ENCODE measurements at places on chromosomes 12 and 14.

DNA sequence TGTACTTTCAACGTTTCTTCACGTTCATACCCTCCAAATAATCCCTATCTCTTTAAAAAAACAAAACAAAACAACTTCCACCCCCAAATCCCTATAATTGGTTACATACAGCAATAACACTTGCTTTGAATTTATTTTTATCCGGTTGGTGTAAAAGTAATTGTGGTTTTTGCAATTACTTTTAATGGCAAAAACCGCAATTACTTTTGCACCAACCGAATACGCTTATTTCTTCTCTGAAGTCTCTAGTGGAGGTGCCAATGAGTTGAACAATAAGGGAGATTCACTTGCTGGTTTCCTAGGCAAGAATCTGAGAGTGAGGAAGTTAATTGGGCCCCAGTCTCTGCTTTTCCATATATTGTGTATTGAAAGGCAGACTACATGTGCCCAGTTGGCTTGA is 133.3 kb downstream of the DACT1 start:
- no peak for DNase-seq

GRCh38 chr14:85530626-85531025 is 682 bp downstream of the FLRT2 start:
- no peak for DNase-seq

DNA sequence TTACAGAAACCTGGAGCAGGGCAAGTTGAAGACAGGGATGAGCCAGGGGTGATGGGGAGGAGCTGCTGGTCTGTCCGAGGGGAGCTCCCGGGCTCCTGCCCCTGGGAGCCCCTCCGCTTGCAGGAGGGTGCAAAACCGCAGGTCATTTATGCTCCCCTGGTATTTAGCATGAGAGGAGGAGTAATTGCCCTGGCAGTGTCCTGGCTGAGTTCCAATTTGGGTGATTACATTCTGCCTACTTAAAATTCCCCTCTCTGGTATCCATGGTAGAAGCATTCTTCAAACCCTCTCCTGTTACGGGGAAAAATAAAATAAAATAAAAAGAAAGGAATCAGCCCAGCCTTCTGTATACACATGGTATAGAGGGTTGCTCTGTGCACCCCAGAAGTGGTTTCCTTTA is 61.7 kb upstream of the VRK1 start:
- no peak for DNase-seq

GRCh38 chr12:25416516-25416915 is 136.6 kb downstream of the LMNTD1 start:
- no peak for DNase-seq

DNA sequence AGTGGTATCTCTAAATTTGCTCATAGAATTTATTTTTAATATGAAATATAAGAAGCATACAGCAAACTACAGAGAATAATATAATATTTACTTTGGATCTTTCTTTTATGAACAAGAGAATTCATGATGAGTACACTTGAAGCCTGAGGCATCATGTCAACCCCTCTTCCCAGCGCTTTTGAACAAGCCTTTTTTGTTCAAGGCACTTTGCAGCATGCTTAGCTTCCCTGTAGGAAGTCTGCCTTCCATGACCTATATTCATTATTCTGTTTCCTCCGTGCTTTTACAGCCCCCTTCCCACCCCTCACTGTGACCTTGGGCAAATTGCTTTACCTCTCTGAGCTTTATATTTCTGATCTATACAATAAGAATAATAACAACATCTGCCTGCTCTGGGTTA is 41.6 kb downstream of the SCN8A start:
- no peak for DNase-seq

GRCh38 chr12:57528176-57528575 is 5.6 kb downstream of the MBD6 start:
- no peak for DNase-seq

GRCh38 chr12:45703942-45704341 is 25.6 kb upstream of the ARID2 start:
- no peak for DNase-seq

GRCh38 chr14:100864206-100864605 is 38.3 kb downstream of the MEG3 start:
- DNase-seq, result no peak

DNA sequence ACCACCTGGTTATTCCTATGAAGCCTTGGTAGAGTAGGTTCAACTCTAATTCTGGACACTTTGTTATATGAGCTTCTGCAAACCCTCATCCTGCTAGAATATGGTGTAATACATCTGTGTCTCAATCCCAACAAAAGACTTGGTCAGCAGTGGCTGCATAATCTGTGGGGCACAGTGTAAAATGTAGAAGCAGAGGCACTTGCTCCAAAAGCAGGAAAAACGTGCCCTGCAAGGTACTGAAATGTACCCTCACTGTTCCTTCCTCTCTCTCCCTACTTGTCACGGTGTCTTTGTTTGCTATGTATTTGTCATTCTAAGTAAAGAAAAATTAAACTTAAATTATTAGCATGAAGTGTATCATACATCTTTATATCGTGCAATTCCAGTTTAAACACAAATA is 267.9 kb downstream of the BCL11B start:
- DNase-seq, result no peak

- DNase-seq, result no peak
Measured at GRCh38 chr12:110921262-110921661, 883 bp upstream of the MYL2 start.

DNA sequence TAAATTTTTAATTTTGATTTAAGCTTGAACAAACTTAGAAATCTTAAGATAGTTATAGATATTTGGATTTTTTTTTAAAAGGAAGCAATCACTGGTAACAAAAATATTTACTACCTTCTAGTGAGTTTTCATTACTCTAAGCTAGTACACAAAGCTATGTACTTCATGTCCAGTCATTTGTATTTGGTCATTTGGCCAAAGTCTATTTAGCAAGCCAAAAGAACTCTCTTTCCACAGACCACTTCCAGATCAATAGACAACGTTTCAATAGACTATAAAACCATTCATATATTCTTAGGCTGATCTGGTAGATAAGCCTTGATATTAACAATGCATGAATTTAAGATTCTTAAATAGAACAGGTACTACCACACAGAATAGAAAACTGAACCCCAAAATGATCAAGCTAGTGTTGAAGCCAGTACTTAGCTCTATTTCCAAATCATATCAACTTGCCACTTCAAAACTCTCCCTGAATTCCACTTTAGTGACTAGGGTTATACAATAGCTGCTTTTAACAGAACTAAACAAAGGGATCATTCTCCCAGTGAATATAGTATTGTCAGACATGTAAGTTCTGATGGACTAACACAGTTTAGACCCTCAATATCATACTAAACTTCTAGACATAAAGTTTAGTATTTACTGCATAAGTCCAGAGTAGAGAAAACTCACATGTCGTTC is 21.7 kb downstream of the CAPRIN2 start:
- no peak for DNase-seq

DNA sequence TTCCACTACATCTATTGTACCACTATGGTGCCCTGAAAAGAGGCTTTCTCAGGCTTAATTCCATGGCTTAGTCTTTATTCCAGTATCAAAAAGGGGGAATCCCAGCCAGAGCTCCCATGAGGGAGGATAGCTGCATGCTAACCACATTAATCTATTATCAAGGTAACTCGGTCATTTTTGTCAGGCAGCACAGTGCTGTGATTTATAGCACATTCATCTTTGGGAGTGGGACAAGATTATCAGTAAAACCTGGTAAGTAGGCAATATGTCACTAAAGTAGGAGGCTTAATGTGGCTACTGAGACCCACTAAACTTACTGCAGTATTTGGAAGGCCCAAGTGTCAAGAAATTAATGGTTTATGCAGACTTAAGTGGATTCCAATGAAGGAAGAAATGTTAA is 58.9 kb downstream of the DAD1 start:
- no peak for DNase-seq

GRCh38 chr12:63958876-63959580 is 114.5 kb downstream of the SRGAP1 start:
- DNase-seq, result no peak

DNA sequence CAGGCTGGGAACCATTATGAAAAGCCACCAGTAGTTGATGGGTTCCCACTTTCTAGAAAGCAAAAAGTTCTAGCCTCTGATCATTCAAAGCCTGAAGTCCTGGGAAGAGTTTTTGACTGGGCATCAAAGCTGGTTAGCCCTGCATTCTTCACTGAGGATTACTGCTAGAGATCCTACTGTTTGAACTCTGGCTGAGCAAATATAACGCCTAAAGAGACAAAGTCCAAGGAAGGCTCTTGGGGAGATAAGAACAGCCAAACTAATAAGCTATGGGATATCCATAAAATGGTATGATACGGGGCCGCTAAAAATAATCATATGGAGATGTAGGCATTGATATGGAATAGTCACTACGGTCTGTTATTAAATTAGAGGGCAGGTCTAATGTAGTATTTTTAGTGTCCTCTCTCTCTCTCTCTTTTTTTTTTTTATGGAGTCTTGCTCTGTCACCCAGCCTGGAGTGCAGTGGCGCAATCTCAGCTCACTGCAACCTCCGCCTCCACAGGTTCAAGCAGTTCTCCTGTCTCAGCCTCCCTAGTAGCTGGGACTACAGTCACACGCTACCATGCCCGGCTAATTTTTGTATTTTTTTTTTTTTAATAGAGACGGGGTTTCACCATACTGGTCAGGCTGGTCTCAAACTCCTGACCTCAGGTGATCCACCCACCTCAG is 35.5 kb downstream of the PLXNC1 start:
- DNase-seq, result no peak

- peak; percentile 70 for DNase-seq
Measured at GRCh38 chr12:3073438-3074250, 3.5 kb upstream of the TSPAN9 start.

DNA sequence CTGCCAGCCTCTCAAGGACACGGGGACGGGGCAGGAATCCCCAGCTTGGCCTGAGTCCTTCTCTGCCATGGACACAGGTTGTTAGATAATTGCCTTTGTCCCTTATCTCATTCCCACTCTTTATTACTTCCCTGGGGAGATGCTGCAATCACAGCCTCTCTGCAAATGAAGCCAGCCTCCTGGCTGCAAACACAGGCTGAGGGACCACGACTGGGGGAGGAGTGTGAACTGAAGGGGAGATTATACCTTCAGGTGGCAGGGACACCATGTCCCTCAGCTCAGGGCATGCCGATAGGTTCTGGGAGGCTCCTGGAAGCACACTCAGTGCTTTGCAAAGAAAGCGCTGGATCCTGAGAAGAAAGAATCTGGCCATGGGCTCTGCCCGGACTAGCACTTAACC is 16.1 kb upstream of the CHGA start:
- no peak for DNase-seq

DNA sequence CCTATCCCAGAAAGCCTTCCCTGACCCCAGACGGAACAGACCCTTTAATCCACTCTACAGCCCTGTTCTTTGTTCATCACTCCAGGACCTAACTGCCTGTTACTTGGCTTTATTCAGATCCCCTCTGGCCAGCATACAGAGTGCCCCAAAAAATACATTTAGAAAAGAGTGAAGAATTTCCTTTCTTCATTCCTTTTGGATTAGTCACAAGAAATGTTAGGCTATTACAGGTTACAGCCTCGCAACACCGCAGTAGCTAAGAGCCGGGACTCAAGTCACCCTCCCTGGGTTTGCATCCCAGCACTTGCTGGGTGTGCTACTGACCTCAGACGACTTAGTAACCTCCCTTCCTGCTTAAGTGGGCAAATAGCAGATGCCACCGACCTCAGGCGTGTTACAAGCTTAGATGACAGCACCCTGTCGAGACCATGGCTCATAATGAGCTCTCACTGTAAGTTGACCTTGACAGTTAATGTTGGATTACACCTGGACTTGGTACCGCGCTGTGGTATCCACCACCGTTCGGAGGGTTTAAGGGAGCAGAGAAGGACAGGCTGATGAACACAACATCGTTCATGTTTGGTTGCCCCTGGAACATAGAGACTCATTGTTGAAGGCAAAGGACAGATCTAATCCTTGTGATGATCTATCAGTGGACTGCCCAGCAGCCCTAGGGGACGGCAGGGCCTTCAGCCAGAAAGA is 12.9 kb downstream of the GLRX5 start:
- no peak for DNase-seq

DNA sequence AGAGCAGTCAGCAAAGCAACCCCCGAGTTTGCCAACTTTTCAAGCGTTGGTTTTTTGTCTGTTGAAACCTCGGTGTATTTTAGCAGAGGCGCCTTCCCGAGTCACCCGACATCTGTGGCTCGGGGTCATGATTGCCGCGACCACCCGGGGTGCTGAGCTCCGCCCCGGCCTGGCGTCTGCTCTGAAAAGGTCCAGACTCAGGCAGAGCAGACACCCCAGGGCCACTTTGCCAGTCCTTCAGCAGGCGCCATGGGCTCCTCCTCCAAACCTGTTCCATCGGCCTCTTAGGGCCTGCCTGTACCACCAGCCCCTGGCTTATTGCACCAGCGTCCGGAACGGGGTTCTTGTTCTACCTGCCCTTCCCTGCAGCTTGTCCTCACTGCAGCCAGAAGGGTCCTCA is 19.1 kb downstream of the ANKRD9 start:
- no peak for DNase-seq
